ENCODE measurements at places on chromosomes 4 and X. TPM values are rescaled to one million over a fixed set of nuclear protein-coding genes. Genes with fewer than 3 reads are reported as not detected.

DNA sequence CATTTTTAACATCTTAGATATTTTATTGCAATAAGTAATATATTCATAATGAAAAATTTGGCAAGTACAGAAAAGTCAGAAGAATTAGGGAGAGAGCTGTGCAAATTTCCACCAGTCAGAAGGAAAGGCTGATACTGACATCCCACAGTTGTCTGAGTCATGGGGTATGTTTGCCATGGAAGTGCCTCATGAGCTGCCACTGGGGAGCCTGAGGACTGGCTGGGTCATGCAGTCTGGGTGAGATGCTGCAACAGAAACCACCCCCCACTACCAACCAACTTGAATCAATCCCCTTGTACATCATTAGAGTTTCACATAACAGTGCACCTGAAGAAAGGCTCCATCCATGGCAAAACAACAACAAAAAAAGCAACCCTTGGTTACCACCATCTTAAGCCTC, 45.2 kb upstream of the ENPP6 start:
- H3K4me1 ChIP-seq, result peaks cover 42% of the 10 kb centered on the region
- no peak overlapping the region for H3K4me3 ChIP-seq
- DNase-seq, result peak; percentile 45

- DNase-seq, result no peak
- H3K36me3 ChIP-seq, result no peaks in the 10 kb centered on the region
- H3K4me1 ChIP-seq, result no peaks in the 10 kb centered on the region
- H3K27me3 ChIP-seq, result no peaks in the 10 kb centered on the region
- no peak overlapping the region for H3K4me3 ChIP-seq
- no peak overlapping the region for H3K27ac ChIP-seq
These were observed 40.5 kb downstream of the MAPK10 start for GRCh38 chr4:86319390-86319789.

DNA sequence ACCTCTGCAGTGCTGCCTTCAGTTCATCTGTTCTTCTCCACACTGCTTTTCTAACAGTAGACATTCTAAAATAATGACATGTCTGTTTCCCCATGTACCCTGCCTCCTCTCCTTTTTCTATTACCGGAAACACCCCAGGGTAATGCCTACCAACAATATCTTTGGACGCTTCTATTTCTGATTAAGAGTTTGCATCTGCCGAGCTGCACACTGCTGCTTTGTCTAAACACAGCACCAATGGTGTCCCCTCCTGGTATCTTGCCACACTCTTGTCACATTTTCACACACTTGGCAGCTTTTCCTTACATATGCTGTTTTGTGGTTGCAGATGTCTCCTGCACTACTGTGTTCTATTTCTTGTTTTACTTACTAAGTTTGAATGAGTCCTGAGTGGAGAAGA, 288.8 kb downstream of the GRIA2 start:
- no peak for DNase-seq
- no peak overlapping the region for H3K4me3 ChIP-seq
- H3K27ac ChIP-seq, result no peak overlapping the region
- no peaks in the 10 kb centered on the region for H3K36me3 ChIP-seq

Gene FANCB
- 12.0 TPM for total RNA-seq

DNA sequence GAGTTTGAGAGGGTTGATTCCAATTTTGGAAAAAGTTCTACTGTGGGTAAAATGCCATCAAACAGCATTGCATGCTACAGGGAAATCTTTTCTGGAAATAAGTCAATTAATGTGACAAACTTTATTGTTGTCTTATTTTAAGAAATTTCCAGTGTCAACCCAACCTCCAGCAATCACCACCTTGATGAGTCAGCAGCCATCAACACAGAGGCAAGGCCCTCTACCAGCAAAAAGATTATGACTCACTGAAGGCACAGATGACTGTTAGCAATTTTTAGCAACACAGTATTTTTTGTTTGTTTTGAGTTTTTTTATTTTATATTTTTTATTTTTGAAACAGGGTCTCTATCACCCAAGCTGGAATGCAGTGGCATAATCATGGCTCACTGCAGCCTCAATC, 165.4 kb upstream of the C1QTNF7 start:
- H3K27ac ChIP-seq, result no peak overlapping the region
- no peak overlapping the region for H3K4me3 ChIP-seq
- peak; percentile 20 for DNase-seq

DNA sequence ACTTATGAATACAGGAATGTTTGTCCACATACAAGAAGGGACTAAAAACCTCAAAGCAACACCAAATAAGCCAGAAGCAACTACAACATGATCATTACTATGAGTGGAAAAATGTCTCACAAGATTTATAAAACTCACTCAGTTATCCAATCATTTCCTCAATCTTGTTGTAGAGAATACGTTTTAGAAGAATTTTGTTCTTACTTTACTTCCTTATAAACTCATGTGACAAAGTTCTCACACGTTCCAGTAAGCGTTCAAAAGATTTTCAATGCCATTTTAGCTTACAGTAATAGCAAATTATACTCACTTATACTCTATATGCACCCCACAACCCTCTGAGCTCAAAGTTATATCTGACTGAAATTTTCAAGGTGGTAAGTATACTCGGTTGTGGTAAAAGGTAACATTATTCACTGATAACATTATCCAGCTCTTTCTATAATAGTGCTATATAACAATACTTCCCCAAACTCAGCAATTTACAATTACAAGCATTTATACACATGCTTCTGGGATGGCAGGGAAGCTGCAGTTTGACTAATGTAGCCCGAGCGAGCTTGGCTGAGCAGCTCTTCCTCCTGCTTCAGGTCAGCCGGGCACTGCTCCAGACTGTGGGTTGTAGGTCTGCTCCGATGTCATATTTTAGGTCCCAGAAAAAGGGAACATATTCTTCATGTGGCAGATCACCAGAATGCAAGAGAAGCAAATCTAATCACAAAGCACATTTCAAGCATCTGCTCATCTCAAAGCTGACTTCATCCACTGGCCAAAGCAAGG, 226.3 kb downstream of the RCHY1 start:
- H3K4me3 ChIP-seq, result no peak overlapping the region
- H3K27me3 ChIP-seq, result no peaks in the 10 kb centered on the region
- DNase-seq, result no peak
- no peaks in the 10 kb centered on the region for H3K36me3 ChIP-seq
- no peak overlapping the region for H3K27ac ChIP-seq

Gene CPLX1
- 0.61 TPM for total RNA-seq

Gene TAF7L
- not detected for total RNA-seq

DNA sequence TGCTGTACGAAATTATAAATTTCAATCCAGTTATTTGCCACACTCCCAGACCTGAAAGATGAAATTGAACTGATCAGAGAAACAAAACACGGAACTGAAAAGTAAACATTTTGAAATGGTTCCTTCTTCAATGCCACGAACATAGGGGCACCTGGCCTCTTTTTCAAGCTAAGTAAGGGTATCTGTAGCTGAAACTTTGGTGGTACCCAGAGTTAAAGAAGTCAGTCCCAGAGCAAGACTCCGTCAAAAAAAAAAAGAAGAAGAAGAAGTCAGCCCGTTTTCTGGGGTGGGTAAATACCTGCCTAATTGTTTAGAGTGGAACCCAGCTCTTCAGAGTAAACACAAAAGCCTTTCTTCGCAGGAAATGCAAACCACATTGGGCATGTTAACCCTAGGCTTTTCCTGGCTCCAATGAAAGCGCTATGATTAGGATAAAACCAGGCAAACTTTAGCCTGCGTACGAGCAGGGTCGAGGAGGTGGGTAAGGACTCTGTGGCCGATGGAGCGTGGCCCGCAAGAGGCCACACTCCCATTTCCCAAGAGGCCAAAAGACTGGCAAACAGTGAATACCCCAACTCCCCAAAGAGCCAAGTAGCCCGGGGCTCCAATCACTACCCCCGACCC, 1.3 kb downstream of the ANTXR2 start:
- no peak for DNase-seq
- peak overlapping the region; percentile 88 for H3K4me3 ChIP-seq
- H3K36me3 ChIP-seq, result peaks cover 16% of the 10 kb centered on the region
- H3K4me1 ChIP-seq, result peaks cover 75% of the 10 kb centered on the region
- H3K27me3 ChIP-seq, result no peaks in the 10 kb centered on the region

Gene RBM46
- not detected for total RNA-seq

DNA sequence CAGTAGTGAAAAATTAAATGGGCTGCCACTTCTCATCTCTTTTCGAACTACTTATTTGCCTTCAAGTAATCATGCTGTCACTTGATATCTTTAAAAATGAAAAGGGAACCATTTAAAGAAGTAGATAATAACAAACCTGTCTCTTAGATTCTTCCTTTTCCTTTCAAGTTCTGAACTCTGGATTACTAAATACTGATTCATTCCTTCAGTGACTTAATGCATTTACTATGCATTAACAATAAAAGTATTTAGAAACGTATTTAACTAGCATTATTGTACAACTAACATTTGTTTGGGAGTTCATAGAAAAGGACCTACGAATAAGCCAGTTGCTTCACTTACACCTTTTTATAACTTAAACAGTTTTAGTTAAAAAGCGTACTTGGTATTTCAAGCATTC, 61.1 kb upstream of the RAB33B start:
- no peak overlapping the region for H3K4me3 ChIP-seq
- DNase-seq, result no peak
- peaks cover 39% of the 10 kb centered on the region for H3K36me3 ChIP-seq
- H3K4me1 ChIP-seq, result no peaks in the 10 kb centered on the region
- no peak overlapping the region for H3K27ac ChIP-seq

- H3K36me3 ChIP-seq, result no peaks in the 10 kb centered on the region
- no peak for DNase-seq
- H3K27me3 ChIP-seq, result peaks cover 1% of the 10 kb centered on the region
These were observed 60.9 kb downstream of the NPY5R start for GRCh38 chr4:163404580-163404979.

DNA sequence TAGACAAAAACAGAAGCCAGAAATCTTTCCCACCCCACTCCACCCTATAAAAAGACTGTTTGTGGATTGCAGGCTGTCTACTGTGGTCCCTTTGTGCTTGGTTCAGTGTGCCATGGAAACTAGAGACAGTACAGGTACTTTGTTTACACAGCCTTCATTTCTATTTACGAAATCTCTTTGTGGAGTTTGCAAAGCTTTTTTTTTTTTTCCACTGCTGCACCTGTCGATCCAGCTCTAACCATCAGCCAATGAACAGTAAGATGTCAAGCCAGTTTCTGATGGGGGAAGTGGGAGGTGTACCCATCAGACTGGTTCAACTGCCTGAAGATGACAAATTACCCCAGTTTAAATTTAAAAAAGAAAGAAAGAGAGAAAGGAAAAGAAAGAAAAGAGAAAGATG, 20.2 kb upstream of the LRBA start:
- DNase-seq, result no peak
- peaks cover 22% of the 10 kb centered on the region for H3K4me1 ChIP-seq
- H3K36me3 ChIP-seq, result no peaks in the 10 kb centered on the region
- H3K27me3 ChIP-seq, result no peaks in the 10 kb centered on the region
- H3K27ac ChIP-seq, result no peak overlapping the region

Gene ZDHHC15
- total RNA-seq, result 0.22 TPM

DNA sequence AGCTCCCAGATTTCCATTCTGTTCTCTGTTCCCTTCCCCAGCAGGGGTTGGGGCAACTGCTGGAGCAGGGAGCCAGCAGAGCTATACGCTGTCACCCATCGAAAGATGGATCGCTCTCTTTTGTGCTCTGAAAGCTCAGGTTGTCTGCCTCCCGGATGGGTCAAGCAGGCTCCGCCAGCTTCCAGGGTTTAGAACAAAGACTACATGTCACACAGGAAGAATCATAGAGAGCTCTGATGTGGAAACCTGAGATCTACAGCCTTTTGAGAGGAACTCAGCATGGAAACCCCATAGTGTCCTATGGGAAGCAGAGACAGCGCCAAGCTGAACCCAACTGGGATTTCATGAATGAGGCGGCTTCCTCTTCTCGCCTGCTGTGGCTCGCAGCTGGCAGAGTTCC, 205.4 kb downstream of the HS3ST1 start:
- DNase-seq, result no peak
- H3K36me3 ChIP-seq, result no peaks in the 10 kb centered on the region
- H3K4me3 ChIP-seq, result no peak overlapping the region
- H3K4me1 ChIP-seq, result no peaks in the 10 kb centered on the region
- no peak overlapping the region for H3K27ac ChIP-seq

DNA sequence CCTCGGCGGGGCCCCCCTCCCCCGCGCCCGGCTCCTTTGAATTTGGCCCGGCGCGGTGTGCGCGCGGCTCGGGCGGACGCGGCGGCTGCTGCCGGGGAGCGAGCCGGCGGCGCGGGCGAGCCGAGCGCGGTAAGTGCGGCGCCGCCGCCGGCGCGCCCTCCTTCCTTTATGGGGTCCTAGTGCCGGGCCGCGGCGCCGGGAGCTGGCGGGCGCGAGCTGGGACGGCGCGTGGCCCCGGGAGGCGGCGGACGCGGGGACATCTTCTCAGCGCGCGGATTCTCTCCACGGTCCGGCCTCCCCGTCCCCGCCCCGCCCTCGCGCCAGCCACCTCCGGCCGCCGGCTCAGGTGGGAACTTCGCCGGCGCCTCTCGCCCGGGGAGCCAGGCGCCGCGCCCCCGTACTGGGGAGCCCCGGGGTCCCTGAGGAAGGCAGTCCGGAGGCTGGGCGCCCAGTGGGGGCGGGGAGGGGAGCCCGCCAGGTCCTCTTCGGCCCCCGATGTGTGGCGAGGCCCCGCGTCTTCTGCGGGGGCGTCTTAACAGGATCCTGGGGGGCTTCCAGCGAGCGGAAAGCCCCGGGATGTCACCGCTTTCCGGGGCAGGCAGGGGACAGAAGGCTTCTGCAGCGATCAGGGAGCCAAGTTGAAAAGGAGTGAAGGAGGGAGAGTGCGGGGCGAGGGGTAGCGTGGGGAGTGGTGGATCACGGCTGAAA, 98.4 kb upstream of the TENM3 start:
- H3K36me3 ChIP-seq, result no peaks in the 10 kb centered on the region
- H3K27me3 ChIP-seq, result peaks cover 56% of the 10 kb centered on the region
- H3K4me1 ChIP-seq, result peaks cover 21% of the 10 kb centered on the region
- peak overlapping the region; percentile 62 for H3K4me3 ChIP-seq
- no peak overlapping the region for H3K27ac ChIP-seq

GRCh38 chrX:63664741-63665140, 120.3 kb downstream of the ARHGEF9 start:
- peaks cover 27% of the 10 kb centered on the region for H3K36me3 ChIP-seq
- no peak overlapping the region for H3K4me3 ChIP-seq
- H3K27ac ChIP-seq, result no peak overlapping the region
- DNase-seq, result no peak

Gene FRMD7
- not detected for total RNA-seq

DNA sequence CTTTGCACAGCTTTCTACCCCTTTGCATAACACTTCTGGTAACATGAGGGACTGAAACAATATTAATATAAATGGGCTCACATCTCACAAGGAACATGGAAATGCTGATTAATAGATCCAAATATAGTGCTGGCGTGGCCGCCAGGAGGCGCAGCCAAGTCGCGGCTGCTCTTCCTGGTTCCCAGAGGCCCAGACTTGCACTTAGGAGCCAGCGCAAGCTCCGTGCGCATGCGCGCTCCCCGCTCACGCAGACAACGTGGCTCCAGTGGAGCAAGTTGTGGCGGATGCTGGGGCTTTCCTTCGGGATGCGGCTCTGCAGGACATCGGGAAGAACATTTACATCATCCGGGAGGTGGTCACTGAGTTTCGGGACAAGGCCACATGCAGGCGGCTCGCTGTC, 318.3 kb upstream of the SLC7A11 start:
- H3K4me3 ChIP-seq, result no peak overlapping the region
- no peaks in the 10 kb centered on the region for H3K4me1 ChIP-seq
- H3K27ac ChIP-seq, result no peak overlapping the region

Gene NWD2
- not detected for total RNA-seq

- no peak for DNase-seq
- no peaks in the 10 kb centered on the region for H3K27me3 ChIP-seq
- no peaks in the 10 kb centered on the region for H3K36me3 ChIP-seq
- no peaks in the 10 kb centered on the region for H3K4me1 ChIP-seq
- H3K4me3 ChIP-seq, result no peak overlapping the region
These were observed 475.8 kb downstream of the PDGFC start for GRCh38 chr4:156495836-156496235.

- no peak overlapping the region for H3K4me3 ChIP-seq
- H3K27ac ChIP-seq, result no peak overlapping the region
- H3K36me3 ChIP-seq, result no peaks in the 10 kb centered on the region
- no peaks in the 10 kb centered on the region for H3K4me1 ChIP-seq
These were observed 83.5 kb upstream of the PRSS48 start for GRCh38 chr4:151193414-151193813.
